ENCODE measurements at places on chromosomes 7 and 10.

- no peak for DNase-seq
These were observed 8.9 kb upstream of the PKD1L1 start for GRCh38 chr7:47957156-47957555.

GRCh38 chr7:81776161-81776560, 6.3 kb upstream of the HGF start:
- no peak for DNase-seq

- DNase-seq: no peak
These were observed 113.0 kb downstream of the ADCY1 start for GRCh38 chr7:45687185-45687560.

DNA sequence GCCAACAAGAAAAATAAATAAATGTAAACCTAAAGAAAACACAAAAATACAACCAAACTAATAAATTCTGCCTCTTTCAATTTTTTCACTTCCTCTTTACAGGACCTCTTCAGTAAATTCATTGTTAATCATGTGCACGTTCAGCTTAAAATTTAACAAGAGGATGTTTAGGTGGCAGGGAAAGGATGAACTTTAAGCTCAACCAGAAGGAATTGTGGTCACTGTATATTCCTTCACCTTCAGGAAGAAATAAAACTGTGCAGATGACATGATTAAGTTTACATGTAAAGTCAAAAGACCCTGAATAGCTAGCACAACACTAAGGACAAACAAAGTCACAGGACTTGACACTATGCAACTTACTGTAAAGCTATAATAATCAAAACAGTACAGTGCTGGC, 33.0 kb downstream of the KIF5B start:
- no peak for DNase-seq

DNA sequence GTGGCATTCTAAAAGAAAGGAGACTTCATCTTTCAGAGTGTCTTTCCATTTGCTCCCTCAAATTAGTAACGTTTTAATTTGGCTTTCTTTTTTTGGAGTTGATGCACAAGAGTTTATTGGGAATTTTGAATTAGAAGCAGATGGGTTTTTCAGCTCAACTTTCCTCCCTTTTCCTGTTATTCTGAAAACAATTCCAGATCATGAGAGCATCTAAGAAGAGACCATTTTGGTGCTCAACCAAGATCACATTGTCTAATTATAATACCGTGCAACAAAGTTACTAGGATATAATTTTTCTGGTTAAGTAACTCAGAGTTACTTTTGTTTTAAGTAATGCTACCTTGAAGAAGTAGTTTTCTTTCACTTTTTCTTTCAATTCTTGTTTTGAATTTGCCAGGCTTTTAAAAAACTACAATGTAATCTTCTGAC, 396.6 kb upstream of the KLF6 start:
- no peak for DNase-seq

GRCh38 chr10:132944510-132944909, 2.1 kb upstream of the CFAP46 start:
- DNase-seq: no peak
